Caco-2 (cell line): ENCODE measurements at places on chromosomes 2 and 18. TPM values are rescaled to one million over a fixed set of nuclear protein-coding genes. Genes with fewer than 3 reads are reported as not detected.
A peak's percentile ranks its signal among the peaks of the same experiment; 100 is the strongest.

DNA sequence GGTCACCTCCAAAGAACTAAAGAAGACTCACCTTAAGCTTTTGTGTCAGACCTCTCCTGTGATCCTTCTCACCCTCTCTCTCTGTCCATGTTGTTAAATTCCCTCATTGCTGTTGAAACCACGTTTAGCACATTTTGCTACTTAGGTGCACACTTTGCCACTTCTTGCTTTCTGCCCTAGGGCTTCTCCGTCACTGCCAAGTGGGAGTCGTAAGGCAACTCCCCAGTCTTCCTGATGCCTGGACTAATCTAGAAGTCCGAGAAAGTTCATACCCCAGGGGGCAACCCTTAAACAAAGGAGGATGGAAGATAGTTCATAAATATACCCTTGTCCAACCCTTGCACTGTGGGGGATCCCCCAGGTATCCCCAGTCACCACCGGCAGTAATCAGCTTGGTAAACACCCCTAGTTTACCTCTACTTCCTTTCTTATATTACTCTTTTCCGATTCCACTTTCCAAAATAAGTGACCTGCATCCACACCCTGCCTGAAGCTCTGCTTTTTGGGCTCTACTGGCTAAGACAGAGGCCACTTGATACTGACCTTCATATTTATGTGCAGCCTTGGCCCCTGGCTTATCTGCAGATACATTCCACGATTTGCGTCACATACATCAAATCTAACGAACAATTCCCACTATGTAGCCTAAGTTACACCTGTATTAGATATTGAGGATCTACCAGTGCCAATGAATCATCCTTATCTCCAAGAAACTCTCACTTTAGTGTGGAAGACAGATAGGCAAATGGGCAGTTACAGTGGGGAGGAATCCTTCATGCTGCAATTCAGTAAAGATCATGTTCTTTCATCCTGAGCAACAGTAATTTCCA lies 776.2 kb downstream of the RNF144A start:
- DNase-seq = no peak

DNA sequence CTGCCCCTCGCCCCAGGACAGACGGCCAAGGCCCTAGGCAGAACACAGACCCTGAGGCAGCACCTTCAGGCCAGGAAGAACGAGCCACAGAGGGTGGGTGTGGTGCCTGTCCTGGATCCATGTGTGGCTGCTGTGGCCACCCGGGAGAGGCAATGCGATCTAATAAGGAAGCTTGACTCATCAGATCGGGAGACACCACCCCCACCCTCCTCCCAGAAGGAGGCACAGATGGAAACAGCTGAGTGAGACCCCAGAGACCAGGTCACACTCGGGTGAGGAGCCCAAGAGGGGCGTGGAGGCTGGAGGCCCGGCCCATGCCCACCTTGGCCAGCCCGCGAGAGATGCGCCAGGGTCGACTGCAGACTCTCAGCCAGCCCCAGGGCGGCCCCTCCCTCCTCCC lies 20.3 kb downstream of the KCNG2 start:
- DNase-seq = no peak

DNA sequence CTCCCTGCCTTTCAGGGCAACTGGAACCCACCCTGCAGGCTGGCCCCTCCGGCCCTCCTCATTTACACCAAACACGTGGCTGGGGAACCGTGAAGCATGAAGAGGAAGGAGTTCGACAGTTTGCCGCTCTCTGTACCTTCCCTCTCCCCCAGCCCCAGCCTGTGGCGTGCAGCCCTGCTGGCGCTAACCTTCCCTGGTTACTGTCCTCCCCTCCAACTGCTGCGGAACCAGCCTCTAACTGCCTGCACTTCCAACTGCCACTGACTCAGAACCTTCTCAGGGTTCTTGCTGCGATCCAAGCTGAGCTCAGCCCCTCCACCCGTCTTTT lies 19.2 kb upstream of the GNAL start:
- DNase-seq = no peak

GRCh38 chr2:236503100-236503499 lies 66.5 kb upstream of the ACKR3 start:
- DNase-seq = no peak

DNA sequence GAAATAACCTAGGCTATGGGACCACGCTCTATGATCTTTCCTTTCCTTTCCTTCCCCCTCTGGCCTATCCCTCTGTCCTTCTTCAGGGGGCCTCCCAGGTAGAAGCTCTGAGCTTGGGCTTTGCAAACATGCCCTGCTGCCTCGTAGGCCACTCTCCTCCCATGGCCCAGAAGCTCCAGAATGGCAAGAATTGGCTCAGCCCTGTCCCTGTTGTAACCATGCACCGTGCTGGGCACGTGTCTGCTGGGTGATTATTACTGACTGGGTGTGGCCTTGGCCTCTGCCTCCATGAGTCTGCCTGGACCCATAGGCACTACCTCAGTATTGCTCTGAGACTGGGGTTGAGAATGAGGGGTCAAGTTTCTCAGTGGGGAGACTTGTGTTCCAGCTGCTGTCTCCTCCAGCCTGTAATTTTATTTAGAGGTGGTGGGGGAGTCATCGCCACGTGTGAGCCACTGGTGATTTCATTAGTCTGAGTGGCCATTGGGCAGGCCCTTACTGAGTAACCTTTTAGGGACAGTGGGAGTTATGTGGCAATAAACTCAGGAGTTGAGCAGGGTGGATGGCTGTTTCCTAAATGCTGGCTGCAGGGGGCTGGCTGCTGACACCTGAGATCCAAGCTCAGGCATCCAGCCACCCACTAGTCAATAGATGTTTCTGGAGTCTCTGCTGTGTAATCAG lies 157.9 kb downstream of the CLIP4 start:
- DNase-seq = no peak

DNA sequence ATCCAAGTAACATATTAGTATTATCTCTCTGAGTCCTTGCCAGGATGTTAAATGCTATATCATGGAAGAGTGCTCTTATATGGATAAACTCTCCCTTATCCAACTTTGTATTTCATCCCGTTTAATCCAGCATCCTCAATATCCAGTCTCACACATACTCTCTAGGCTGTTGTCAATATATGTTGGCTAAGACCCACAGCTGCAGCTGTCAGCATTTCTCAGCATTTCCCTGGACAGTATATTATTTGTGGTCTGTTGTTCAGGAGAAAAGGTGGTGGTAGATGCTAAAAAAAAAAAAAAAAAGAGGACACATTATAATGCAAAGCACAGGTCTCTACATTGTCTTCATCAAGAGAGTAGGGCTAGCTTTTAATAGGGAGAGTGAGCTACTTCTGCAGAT lies 1368.0 kb upstream of the ZEB2 start:
- DNase-seq = no peak

DNA sequence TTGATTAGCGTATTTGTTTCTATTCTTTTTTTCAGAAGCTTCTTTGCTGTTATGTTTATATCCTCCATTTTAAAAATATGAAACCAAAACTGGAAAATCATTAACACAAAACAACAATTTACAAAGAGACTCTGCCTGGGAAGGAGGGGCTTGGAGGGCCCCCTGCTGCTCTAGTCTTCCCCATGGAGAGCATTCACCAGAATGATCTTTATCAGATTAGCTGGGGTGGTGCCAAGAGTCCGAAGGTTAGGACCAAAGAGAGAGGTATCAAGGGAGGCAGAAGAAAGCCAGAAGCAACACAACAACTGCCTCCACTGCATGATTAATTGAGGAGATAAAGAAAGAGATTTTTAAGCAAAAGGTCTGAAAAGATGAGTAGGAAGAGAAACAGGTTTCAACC lies 218.6 kb downstream of the IRS1 start:
- peak; percentile 40 for DNase-seq

GRCh38 chr2:112977559-112978056 lies at the start of gene IL36G:
TSS of gene IL36G (plus strand) at chr2:112978006. CDS start at chr2:112978639, 633 bp downstream.
- no peak for DNase-seq

GRCh38 chr2:158914731-158915130 lies 53.7 kb upstream of the TANC1 start:
- no peak for DNase-seq

DNA sequence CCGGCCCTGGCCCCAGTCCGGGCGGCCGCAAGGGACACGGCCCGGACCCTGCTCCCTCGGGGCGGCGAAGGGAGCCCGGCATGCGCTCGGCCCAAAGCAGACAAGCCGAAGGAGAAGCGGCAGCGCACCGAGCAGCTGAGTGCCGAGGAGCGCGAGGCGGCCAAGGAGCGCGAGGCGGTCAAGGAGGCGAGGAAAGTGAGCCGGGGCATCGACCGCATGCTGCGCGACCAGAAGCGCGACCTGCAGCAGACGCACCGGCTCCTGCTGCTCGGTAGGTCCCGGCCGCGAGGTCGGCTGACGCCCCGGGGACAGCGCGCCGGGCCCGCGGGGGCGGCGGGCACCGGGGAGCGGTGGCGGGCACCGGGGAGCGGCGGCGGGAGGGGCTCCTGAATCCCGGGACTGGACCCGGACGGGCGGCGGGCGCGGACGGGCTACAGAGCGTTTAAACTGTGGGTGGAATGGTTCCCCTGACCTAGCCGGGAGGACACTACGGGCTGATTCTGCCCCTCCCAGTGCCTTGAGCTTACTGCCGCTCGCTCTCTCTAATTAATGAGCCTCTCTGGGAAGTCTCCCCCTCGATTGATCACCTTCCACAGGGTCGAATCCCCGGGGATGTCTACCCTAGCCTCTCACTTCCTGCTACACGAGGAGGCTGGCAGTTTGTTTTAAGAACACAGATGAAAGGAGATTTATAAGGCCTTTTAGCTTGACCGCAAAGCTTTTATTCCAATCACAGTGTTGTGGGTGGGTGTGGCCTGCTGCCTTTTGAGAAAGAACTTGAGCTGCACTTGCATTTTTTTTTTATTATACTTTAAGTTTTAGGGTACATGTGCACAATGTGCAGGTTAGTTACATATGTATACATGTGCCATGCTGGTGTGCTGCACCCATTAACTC lies 853 bp downstream of the GNAL start:
- peak; percentile 66 for DNase-seq

GRCh38 chr2:121627525-121628050 lies 21.7 kb downstream of the CLASP1 start:
- no peak for DNase-seq

DNA sequence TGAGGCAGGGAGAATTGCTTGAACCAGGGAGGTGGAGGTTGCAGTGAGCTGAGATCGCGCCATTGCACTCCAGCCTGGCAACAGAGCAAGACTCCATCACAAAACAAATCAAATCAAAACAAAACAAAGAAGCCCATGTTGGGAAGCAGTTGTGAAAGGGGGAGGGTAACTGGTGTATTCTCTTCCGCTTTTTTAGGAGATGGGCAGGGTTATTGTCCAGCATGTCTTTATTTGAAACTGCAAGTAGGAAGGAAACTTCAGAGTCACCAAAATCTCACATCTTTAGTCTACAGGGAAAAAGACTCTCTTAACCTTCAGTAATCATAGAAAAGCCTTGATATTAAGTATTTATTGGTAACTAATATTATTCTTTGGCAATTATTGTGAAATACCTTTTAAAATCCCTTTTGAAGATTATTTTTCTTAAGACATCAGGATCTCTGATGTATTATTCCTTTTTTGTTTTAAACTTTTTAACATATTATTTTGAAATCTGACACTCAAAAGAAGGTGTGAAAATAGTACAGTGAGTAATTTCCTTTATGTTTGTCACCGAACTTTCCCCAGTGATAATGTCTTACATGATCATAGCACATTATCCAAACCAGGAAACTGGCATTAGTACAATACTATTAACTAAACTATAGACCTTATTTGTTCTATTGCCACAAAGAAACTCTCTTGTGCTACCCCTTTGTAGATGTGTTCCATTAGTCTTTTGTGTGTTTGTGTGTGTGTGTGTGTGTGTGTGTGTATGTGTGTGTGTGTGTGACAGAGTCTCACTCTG lies 84.3 kb upstream of the LTBP1 start:
- DNase-seq = no peak

- no peak for DNase-seq
These were observed 1099.4 kb downstream of the DPP10 start for GRCh38 chr2:115541814-115542213.

GRCh38 chr2:180048251-180048650 lies 41.2 kb upstream of the CWC22 start:
- DNase-seq = no peak

- no peak for DNase-seq
These were observed 170.0 kb upstream of the SIX3 start for GRCh38 chr2:44771522-44771921.

- no peak for DNase-seq
These were observed 82.0 kb downstream of the TANC1 start for GRCh38 chr2:159050426-159050825.

- DNase-seq = no peak
These were observed 18.1 kb downstream of the NABP1 start for GRCh38 chr2:191696001-191696400.

- no peak for DNase-seq
These were observed 748.7 kb downstream of the RNF144A start for GRCh38 chr2:7665880-7666279.

- no peak for DNase-seq
These were observed 133.2 kb downstream of the NAPG start for GRCh38 chr18:10659000-10659399.

- no peak for DNase-seq
These were observed 3.6 kb downstream of the ZC3H8 start for GRCh38 chr2:112251271-112251670.

DNA sequence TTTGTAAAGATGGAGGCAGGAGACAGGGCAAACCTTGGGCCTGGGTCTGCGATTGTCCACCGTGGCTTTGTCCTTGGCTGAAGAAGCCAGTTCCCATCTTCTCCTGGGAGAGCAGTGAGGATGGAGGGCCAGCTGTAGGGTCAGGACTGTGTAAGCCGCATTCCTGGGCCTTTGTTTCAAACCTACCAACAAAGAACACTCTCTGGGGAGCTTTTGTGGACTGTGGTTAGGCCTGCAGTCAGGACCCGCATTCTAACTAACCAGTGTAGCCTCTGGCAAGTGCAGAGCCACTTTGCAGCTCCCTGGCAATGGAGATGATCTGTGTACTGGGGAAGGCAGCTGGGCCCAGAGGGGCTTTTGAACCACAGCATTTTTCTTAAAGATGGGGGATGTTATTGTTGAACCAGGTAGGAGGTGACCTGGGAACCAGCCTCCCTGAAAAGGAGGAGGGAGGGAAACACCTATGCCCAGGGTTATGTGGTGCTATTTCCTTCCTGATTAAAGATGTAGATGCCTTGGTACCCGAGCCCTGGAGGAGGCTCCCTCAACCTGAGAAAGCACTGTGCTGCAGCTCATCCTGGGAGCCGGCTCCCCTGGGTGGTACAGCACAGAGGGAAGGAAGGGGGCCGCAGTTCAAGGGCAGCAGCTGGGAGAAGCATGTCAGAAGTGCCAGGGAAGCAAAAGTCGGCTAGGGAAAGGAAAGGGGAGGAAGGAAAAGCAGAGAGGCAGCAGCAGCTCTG lies 12.7 kb upstream of the SMAD4 start:
- DNase-seq = no peak

DNA sequence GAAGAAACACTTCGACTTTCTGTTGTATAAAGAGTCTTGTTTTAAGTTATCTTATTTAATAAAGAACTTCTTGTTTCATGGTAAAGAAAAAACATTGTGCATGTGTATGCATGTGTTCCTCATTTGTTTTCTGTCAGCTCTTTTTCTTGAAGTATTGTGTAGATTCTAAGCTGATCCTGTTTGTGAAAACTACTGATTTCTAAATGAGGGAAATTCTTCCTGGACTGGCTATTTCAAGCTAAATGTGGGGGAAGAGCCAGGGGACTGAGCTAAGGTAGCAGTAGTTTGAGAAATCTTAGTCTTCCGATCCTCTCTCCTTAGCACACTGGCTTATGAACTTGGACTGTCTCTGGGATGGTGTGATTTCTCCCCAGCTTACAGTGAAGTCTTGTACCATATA lies 56.4 kb upstream of the RBMS1 start:
- DNase-seq = no peak

POTEJ gene
- not detected in 2 replicates for total RNA-seq

BOD1L2 gene
- not detected in 2 replicates for total RNA-seq

EFEMP1 gene
- not detected in 2 replicates for total RNA-seq

COL6A3 gene
- 0.73 and 2.1 TPM in 2 replicates for total RNA-seq

TACR1 gene
- total RNA-seq = 0.07 TPM in 2 replicates

ESPNL gene
- total RNA-seq = not detected in 2 replicates

DSG1 gene
- not detected in 2 replicates for total RNA-seq

XIRP2 gene
- total RNA-seq = not detected in 2 replicates
